CD4-positive, alpha-beta T cell treated with Interleukin-4 for 1 hour (primary cell): ENCODE measurements at places on chromosomes 13 and 19.
A peak's percentile ranks its signal among the peaks of the same experiment; 100 is the strongest.

- DNase-seq: peak; percentile 65
Measured at GRCh38 chr19:3065675-3066357, 3.5 kb upstream of the TLE5 start.

DNA sequence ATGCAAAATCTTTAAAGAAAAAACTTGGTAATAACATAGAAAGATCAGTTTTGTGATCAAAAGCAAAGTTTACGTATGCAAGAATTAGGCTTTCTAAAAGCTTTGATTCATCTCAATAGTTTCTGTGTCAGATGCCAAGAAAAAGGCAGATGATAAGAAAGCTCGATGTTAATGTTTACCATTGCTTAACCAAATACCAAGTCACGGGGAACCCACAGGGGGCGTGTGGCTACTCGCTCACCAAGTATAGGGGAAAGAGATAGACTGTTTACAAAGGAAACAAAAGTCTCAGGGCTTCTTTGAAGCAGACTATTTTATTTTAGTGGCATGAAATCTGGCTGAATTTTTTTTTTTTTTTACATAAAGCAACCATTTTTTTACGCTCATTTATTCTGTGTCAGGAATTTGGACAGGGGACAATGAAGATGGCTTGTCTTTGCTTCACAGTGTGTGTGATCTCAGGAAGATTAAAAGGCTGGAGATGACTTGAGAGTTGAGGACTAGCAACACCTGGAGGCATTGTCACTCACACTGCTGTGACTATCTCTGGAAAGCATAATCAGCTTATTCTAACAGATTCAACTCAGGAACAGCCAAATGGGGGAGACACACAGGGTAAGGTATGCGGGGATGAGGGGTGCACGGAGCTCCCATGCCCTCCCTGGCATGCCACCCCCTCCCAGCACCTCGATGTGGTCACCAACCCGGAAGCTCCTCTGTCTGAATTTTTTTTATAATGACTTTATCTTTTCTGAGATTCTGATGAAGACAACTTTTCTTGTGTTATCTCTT, 24.9 kb downstream of the RCBTB1 start:
- no peak for DNase-seq

DNA sequence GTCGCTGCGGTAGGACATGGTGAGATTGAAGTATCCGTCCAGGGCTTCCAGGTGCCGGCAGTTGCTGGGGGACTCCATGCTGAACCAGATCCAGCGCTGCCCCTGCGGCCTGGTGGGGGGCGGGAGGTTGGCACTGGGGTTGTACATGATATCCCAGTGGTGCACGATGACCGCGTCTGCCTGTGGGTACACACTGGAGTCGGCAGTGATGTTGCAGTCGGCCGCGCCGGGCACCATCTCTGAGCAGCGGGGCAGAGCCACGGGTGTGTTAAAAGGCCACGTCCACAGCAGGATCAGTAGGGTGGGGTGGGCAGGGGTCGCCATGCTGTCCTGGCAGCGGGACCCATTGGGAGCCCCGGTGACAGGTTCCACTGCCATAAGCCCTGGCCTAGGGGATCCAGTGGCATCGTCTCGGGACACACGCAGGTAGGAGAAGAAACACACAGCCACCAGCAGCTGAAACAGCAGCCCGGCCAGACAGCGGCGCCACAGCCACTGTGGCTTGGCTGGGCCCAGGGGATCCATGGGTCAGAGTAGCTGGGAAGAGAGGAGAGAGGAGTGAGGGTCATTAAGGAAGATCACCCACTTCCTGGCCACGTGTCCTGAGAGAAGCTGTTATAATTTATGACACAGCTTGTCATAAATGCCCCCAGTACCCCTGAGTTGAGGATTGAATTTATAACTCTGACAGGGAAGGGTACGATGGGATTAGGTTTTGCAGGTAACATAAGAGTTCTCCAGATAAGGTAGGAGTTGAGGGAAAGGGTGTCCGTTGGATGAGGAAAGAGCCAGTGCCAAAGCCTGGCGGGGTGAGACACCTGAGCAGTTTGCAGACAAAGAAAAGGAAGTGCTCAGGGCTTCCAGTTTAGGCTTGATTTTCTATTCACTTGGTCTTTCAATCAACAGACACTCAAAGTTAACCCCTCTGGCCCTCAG, 2.9 kb downstream of the FUT5 start:
- no peak for DNase-seq

GRCh38 chr13:41458187-41458760, 924 bp downstream of the RGCC start:
- DNase-seq: peak; percentile 60

DNA sequence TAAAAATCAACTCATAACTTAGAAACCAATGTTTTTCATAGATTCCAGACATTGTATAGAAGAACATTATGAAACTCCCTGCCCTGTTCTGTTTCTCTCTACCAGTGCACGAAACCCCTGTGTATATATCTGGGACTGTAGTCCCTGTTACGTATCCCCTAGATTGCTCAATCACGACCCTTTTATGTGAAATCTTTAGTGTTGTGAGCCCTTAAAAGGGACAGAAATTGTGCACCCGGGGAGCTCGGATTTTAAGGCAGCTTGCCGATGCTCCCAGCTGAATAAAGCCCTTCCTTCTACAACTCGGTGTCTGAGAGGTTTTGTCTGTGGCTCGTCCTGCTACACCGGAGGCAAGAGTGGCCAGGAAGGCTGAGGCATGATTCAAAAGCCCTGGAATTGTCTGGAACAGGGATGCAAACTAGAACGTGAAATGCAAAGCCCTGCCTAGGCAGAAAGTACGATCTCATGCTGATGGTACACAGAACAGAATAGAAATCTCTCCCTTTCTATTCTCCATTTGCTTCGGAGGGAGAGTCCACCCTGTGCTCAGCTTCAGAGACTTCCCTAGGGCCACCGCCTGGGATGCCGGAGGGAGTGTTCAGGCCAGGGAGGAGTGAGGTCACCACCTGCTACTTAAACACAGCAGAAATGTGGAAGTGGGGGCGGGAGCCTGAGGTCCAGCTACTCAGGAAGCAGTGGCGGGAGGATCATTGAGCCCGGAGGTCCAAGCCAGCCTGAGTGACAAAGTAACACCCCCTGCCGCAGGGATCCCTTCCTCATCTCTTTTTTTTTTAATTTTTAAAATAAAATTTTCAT, 758 bp upstream of the ZNF888 start:
- no peak for DNase-seq

DNA sequence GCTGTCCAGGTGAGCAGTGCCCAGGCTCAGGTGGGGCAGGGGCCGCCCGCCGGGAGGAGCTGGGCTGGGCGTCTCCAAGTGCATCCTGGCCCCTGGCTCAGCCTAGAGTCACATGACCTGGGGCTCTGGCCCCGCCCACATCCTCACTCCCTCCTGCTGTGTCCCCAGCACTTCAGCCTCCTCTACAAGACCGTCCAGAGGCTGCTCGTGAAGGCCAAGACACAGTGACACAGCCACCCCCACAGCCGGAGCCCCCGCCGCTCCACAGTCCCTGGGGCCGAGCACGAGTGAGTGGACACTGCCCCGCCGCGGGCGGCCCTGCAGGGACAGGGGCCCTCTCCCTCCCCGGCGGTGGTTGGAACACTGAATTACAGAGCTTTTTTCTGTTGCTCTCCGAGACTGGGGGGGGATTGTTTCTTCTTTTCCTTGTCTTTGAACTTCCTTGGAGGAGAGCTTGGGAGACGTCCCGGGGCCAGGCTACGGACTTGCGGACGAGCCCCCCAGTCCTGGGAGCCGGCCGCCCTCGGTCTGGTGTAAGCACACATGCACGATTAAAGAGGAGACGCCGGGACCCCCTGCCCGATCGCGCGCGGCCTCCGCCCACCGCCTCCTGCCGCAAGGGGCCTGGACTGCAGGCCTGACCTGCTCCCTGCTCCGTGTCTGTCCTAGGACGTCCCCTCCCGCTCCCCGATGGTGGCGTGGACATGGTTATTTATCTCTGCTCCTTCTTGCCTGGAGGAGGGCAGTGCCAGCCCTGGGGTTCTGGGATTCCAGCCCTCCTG, 16.8 kb upstream of the CELF5 start:
- DNase-seq: no peak

DNA sequence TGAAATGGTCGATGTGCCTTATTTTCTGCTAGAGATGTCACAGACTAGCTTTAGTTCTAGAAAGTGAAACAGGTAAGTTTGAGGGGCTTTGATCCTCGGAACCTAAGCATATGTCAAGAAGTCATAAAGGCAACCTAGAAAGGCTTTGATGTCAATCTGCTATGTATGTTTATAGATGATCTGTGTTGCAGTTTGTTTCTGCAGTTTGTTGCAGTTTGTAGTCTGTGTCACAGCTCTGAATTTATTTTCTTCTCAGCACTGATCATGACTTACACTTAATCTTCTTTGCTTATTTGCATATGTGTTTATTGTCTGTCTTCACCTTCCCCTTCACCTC, 5.9 kb downstream of the LSM14A start:
- no peak for DNase-seq

DNA sequence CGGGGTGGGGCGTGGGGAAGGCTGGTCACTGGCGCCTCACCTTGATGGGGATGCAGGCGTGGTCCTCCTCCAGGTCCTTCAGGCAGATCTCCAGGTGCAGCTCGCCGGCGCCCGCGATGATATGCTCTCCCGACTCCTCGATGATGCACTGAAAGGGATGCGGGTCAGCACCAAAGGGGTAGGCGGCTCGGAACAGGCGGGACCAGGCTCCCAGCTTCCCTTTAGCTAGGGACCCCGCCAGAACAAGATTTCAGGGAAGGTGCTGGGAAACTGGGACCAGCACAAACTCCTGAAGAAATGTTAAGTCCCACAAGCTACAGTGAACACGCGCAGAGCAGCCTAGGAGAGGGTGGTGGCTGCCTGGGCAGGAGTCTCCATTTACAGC, 6.0 kb downstream of the EEF2 start:
- no peak for DNase-seq

GRCh38 chr19:40216013-40216776, 2.0 kb downstream of the TTC9B start:
- DNase-seq: no peak
